H1 (cell line): ENCODE measurements at places on chromosomes 16 and 17. TPM values are rescaled to one million over a fixed set of nuclear protein-coding genes. Genes with fewer than 3 reads are reported as not detected.

The RNPS1 gene
- 350 and 516 TPM in 2 replicates for polyA plus RNA-seq

The BRIP1 gene
- polyA plus RNA-seq, result 2.8 and 5.8 TPM in 2 replicates

The USP43 gene
- polyA plus RNA-seq, result 3.0 and 5.6 TPM in 2 replicates

The CDRT15 gene
- polyA plus RNA-seq, result not detected in 2 replicates

The SULT1A1 gene
- 2.0 and 2.1 TPM in 2 replicates for polyA plus RNA-seq

The CASKIN1 gene
- 1.2 and 2.7 TPM in 2 replicates for polyA plus RNA-seq

The RNF157 gene
- 16.7 and 20.2 TPM in 2 replicates for polyA plus RNA-seq

The TMC5 gene
- 1.1 and 1.6 TPM in 2 replicates for polyA plus RNA-seq

The TPPP3 gene
- polyA plus RNA-seq, result 0.77 and 1.3 TPM in 2 replicates

The CSH1 gene
- polyA plus RNA-seq, result 0.12 and 0.16 TPM in 2 replicates

The OGFOD1 gene
- 21.1 and 24.6 TPM in 2 replicates for polyA plus RNA-seq

The C16orf82 gene
- polyA plus RNA-seq, result not detected in 2 replicates

The MT1M gene
- 1.7 and 2.1 TPM in 2 replicates for polyA plus RNA-seq

The CD300C gene
- not detected in 2 replicates for polyA plus RNA-seq

The NOS2 gene
- 1.0 and 1.6 TPM in 2 replicates for polyA plus RNA-seq

The TRIM72 gene
- 0.57 and 0.97 TPM in 2 replicates for polyA plus RNA-seq

The DNAAF8 gene
- 0.39 and 0.58 TPM in 2 replicates for polyA plus RNA-seq

The RNF222 gene
- not detected in 2 replicates for polyA plus RNA-seq

The TBCD gene
- 162 and 214 TPM in 2 replicates for polyA plus RNA-seq

The CHD9NB gene
- polyA plus RNA-seq, result 5.3 and 5.9 TPM in 2 replicates

The KRT25 gene
- polyA plus RNA-seq, result not detected in 2 replicates

The PRR35 gene
- polyA plus RNA-seq, result 0.38 and 0.52 TPM in 2 replicates

The MFAP4 gene
- 3.1 and 8.1 TPM in 2 replicates for polyA plus RNA-seq

The SLC5A10 gene
- polyA plus RNA-seq, result 0.05 and 0.11 TPM in 2 replicates

The FAM171A2 gene
- 21.9 and 31.8 TPM in 2 replicates for polyA plus RNA-seq

The OTOP2 gene
- 0.23 and 0.27 TPM in 2 replicates for polyA plus RNA-seq

The ZNF629 gene
- polyA plus RNA-seq, result 11.0 and 13.6 TPM in 2 replicates

The SYNGR3 gene
- 49.9 and 72.3 TPM in 2 replicates for polyA plus RNA-seq

The RPS6KB1 gene
- 2.1 and 3.4 TPM in 2 replicates for polyA plus RNA-seq

The ASGR2 gene
- polyA plus RNA-seq, result 0.61 and 0.91 TPM in 2 replicates

The HLF gene
- 0.36 and 0.39 TPM in 2 replicates for polyA plus RNA-seq

The NPIPB8 gene
- 0.05 and 0.09 TPM in 2 replicates for polyA plus RNA-seq

The MILR1 gene
- not detected in 2 replicates for polyA plus RNA-seq

The CD300LB gene
- not detected in 2 replicates for polyA plus RNA-seq

The GALR2 gene
- polyA plus RNA-seq, result 2.2 and 2.5 TPM in 2 replicates

The KRT13 gene
- 0.09 and 0.17 TPM in 2 replicates for polyA plus RNA-seq

The OR4D1 gene
- polyA plus RNA-seq, result 0.39 and 0.44 TPM in 2 replicates

The AGRP gene
- not detected in 2 replicates for polyA plus RNA-seq

The ALOX12B gene
- polyA plus RNA-seq, result 0.82 and 0.86 TPM in 2 replicates

The STH gene
- polyA plus RNA-seq, result not detected in 2 replicates

The MLKL gene
- 1.5 and 2.1 TPM in 2 replicates for polyA plus RNA-seq

The SAMD14 gene
- 5.2 and 5.7 TPM in 2 replicates for polyA plus RNA-seq
